AG04449 (cell line): ENCODE measurements at places on chromosomes 6 and 20.

DNA sequence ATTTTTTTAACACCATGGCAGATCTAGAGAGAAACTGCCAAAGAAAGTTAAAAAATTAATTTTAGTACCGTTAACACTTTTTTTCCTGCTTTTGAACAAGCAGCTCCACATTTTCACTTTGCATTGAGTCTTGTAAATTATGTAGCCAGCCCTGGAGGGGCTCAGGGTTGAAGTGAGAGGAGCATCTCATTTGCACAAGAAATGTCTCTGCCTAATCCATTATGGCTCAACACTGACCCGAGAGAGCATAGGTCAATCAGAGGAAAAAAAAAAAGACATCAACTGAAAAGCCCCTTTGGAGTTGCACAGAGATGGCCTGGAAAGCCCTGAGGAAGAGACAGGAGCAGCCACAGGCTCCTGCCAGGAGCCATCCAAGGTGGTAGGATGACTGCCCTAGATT is 4.3 kb upstream of the SLPI start:
- DNase-seq: no peak

DNA sequence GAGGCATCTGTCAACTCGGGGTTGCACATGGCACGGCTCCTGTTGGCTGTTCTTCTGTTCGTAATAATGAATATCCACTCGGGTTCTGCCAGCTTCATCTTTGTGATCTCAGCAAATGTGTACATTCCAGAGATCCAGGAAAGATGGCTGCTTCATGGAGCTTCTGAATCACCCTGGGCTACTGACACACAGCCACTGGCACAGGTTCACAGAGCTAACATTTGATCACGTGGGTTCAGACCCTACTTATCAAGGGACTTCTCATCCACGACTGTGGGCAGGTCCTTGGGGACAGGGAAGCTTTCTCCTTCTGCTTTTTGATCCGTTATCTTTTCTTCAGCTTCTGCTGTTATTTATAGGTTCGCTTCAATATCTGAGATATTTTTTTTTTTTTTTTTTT is 18.1 kb downstream of the PPP1R3G start:
- DNase-seq: no peak

DNA sequence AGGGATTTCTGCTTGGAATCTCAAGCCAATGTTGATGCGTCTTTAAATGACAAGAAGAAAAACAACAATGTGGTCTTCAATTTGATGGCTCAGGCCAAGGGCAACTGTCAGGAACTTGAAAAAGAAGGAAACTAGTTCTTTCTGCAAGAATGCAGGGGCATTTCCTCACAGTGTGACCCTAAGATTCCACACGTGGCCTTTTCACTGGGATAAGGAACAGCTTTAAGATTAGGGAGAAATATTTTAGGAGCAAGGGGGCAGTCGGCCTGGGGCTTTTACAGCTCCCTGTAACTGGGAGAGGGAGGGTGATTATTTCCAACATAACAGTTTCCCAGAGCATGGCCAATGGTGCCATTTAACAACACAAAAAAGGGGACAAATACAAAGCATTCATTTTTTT is 39.4 kb upstream of the MRPS10 start:
- no peak for DNase-seq

DNA sequence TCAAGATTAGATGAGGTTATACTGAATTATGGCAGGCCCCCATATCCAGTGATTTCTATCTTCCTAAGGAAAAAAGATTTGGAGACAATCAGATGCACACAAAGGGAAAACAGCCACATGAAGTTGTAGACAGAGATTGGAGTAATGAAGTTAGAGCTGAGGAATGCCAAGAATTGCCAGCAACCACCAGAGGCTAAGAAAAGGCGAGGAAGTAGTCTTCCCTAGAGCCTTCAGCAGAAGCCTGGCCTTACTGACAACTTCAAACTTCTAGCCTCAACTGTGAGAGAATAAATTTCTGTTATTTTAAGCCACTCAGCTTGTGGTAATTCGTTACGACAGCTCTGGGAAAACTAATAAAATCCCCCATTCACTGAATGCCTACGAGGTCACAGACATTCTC is 473.9 kb downstream of the COL12A1 start:
- DNase-seq: peak; percentile 88
